ENCODE measurements at places on chromosomes 11 and 22.
A peak's percentile ranks its signal among the peaks of the same experiment; 100 is the strongest.

DNA sequence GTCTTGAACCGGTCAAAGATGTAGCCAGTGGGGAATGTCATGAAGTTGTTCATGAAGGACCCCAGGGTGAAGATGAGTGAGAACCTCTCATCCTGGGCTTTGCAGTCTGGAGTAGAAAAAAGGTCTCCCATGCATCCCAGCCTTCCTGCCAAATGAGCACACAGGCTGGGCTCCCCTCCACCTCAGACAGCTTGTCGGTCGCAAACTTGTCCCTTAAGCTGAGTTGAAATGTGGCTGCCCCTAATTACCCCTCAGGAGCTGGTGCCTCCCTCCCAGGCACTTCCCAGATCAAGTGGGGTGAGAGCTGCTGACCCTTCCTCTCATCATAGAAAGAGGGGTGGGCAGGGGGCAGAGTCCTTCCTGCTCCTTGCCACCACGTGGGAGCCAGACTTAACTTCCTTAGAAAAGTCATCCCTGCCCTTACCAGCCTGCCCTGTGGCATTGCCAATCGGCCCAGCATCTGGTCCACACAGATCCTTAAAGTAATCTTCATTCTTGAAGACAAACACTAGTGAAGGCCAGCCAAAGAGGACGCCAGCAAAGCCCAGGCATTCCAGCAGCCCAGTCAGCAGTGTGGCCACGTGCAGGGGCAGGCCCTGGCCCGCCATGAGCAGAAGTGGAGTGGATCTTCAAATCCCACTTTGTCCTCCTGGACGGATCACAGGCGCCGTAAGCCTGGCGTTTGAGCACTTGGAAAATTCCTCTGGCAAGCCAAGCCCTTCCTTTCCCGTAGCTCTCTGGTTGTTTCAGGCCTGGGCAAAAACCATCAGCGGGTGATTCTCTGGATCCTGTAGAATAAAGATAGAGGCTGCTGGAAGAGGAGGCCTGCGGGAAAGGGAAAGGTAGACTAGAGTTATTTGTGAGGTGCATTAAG, 1.1 kb downstream of the SLC43A3 start:
- DNase-seq = peak; percentile 90

DNA sequence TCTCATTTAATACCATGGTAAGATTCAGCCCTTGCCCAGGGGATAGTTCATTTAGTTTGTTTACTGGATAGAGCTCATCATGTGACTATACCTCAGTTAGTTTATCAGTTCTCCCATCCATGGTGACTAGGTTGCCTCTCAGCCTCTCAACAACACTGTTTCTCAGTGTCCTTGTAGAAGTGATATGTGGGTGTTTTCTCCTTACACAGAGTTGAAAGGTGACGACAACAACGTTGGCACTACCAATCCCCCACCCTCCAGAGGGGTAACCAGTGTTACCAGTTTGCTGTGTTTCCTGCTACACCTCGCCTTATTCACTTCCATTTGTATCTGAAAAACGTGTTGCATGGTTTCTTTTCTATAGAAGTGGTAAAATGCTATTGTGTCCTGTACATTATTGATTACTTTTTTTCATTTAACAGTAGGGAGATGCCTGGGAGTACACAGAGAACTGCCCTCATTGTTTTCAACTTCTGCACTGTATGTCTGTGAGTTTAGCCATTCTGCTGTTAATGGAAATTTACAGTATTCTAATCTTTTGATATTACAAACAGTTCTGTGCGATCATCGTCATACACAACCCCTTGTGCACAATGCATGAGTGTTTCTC, 11.6 kb downstream of the NEAT1 start:
- DNase-seq = no peak

DNA sequence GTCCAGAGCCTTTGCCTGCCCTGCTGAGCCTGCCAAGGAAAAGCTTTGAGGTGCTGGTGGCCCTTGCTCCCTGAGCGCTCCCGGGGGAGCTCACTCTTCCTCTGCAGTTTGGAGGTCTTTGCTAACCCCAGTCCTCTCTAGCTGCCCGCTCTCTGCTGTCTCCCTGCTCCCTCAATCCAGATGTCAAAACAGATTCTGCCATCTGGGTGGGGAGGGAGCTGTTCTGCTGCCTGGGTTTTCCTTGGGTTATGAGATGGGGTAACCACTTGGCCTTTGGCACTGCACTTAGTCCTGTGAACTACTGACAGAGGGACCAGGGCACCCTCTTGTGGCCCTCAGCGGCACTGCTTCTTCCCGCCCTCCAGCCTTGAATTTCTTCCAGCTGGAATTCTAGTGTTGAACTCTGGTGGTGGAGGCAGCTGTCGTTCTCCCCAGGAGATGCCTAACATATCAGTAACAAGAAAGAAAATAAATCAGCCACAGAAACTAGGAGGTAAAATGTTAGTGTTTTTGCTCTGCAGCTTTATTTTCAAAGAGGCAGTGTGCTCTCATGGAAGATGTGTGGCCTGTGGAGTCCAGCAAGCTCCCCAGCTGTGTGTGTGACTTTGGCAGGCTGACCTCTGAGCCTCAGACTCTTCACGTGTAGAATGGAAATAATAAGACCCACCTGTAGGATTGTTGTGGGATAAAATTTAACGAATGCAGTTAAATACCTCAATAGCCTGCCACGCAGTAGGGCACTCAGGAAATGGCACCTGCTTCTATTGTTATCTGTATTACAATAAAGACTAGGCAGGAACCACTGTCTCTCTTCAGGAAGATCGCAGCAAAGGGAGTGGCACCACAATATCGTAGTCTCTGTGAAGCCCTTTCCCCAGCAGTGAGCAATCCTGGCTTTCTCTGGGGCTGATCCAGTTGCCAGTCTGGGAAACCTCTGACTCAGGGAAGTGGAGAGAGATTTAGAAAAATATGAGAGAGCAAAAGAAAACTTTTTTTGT, 23.4 kb downstream of the ARFGAP2 start:
- DNase-seq = peak; percentile 92

DNA sequence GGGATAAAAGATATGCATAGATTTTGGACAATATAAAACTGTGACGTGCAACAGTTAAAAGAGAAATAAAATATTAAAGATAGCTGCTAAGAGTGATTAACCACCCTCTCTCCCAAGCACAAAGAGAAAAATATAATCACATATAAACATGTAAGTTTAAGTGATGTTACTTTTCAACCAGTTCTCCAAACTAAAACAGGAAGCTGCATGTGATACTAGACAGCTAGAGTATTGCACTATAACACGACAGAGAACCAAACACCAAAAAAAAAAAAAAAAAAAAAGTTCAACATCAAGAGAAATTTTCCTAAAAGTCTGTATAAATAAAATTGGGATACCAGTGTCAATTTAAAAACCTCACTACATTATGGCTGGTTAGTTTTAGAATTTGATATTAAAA, 79.1 kb downstream of the PICALM start:
- DNase-seq = no peak

DNA sequence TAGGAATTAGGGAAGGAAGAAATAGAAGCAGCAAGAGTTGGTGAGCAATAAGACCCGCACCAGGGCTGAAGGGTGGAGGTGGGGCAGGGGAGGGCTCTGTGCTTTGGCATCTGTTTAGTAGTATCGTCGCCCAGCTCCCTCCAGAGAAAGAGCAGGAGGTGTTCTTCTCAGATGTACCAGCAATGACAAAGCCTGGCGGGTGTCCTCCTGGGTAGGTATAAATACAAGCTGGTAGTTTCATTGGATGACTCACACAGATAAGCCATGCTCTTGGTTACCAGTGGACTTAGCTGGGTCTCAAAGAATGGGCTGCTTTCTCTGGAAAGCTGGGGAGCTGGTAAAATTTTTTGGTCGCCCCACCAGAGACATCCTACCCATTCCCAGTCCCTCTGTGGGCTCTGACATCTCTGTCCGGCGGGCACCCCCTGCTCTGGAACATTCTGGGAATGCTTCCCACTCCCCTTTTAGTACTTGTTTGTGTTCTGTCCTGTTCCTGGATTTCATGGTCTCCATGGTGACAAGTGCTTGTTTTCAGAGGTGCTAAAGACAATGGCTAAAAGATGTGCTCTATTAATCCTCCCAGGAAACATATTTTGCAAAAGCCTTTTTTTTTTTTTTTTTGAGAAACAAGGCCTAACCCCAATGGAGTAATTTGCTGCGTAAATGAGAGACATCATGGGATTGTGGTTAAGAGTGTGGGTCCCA, 15.4 kb upstream of the TUBA8 start:
- DNase-seq = no peak

DNA sequence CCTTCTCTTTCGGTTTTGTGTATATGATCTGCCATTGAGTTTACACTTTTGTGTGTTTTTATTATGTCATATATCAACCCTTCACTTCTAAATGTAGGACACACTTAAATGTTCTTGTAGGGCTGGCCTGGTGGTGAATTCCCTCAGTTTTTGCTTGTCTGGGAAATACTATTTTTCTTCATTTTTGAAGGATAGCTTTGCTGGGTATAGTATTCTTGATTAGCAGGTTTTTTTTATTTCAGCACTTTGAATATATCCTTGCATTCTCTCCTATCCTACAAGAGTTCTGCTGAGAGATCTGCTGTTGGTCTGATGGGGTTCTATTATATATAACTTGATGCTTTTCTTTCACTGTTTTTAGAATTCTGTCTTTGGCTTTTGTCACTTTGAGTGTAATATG, 79.1 kb downstream of the TECTA start:
- DNase-seq = no peak

GRCh38 chr11:10076458-10077141, 217.4 kb downstream of the SBF2 start:
- no peak for DNase-seq

DNA sequence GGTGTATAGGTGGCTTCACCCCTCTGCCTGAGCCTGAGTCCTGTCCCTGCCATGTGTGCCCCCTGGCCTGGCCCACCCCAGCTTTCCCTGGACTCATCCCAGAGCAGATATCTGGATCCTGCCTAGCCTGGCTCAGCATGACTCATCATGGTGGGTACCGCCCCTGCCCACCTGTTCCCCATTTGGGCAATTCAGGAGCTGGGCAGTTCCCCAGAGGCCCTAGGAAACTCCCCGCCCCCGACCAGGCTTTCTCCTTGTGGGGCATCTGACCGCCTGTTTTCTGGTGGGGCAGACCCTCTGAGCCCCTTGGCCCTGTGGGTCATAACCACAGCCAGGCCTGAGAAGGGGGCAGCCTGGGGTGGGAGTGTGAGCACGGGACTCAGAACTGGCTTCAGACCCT, 4.4 kb downstream of the TSPO start:
- DNase-seq = no peak

DNA sequence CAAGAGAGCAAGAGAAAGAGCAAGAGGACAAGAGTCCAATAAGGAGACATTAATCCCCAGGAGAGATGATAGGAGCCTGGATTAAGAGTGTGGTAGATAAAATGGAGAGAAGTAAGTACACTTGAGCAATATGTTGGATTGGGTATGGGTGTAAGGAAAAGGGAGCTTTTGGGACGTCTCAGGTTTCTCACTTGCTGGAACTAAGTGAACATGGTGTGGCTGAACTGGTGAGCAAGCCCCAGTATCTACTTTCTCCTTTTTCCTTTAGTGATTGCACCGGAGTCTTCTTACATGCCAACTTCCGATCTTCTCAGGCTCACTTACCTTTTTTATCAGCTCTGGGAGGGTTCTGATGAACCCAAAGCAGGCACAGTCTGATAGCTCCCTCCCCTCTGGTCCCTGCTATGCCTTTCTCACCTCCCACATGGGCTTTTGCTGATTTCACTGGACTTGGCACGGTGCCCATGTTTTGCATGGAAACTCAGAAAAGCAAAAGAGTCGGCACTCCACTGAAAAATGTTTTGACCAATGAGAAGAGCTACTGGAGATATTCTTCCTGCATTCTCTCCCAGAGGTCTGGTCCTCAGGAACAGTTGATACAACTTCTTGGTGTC, 14.5 kb upstream of the APLNR start:
- DNase-seq = no peak

DNA sequence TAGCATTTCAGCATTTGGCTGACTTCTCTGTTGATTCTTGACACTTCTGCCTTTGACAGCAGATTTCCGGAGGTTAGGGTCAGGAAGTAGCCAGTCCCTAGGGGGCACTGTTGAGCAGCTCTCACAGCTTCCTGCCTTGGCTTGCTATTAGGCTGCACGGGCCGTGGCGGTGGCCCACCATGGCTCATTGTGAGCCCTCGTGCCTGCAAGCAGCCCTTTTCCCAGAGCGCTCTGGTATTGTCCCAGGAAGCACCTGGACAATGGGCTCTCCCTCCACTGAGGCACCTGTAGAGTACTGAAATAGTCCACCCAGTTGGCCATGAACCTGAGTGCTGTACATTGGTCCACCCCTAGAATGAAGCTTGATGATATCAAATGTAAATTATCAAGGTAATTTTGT, 100.2 kb upstream of the GAL start:
- peak; percentile 36 for DNase-seq

DNA sequence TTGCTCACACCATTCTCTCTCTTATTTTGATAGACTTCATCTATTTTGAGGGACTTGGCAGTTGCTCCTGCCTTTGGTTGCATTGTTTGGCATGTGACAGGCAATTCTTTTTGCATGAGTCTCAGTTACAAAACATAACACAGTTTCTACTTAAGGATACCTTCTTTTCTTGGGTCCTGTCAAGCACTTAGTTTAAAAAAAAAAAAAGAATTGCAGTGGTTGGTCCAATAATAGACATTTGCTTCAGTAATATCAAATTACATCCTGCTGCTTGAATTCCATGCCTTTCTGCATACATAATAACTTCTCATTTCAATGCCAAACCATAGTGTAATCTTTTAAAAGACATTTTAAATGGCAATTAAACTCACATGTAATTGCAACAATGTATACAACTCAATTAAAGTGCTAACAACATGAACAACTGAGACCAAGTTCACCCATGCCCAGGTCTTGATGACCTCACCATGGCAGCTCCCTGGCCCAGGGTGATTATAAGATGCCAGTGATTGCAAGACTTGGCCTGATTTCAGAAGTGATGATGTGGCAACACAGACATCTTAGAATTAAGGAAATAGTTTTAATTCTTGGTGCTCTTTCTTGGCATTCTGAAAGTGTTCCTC, 32.2 kb upstream of the PLET1 start:
- no peak for DNase-seq

DNA sequence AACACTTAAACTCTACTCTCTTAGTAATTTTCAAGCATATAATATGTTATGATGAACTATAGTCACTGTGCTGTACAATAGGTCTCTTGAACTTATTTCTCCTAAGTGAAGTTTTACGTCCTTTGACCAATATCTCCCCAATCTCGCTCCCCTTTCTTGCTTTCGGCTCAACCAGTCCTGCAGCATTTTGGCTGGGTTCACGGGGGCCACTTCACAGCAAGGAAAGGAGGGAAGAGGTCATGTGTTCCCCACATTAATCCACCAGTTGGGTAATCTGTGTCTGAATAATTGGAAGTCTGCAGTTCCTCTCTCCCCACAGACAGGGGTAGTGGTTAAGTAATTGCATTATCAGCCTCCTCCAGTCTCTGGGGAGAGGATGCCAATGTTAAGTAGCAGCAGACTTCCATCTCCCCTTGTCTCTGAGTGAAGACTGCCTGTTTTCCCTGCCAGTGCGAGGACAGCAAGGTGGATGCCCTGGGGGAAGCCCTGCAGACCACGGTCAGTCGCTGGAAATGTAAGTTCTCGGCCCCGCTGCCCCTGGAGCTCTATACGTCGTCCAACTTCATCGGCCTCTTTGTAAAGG, 59.2 kb upstream of the CRTAM start:
- DNase-seq = no peak
